ENCODE measurements at places on chromosomes 12 and 14.

GRCh38 chr12:120227233-120228040 lies 26.5 kb upstream of the RPLP0 start:
- DNase-seq, result no peak

GRCh38 chr12:12372946-12373722 lies 16.3 kb downstream of the BORCS5 start:
- DNase-seq, result no peak

GRCh38 chr12:126772171-126772864 lies 1494.7 kb upstream of the TMEM132C start:
- no peak for DNase-seq

DNA sequence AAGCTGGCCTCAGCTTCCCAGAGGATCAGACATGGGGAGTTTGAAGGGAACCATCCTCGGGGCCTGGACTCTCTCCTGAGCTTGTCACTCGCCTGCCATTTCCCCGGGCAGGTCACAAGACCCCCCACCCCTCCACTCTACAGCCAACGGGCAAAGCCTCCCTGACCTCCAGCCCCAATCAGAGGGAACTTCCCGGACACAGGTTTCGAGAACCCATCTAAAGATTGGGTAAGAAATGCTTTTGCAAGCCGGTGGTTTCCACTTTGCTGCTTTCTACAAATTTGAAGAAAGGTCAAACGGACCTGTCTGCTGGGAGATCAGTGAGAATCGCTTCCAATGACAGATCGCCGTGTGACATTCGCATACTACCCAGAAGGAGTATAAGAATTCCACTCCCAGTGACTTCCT lies 89.6 kb downstream of the SCARB1 start:
- no peak for DNase-seq

DNA sequence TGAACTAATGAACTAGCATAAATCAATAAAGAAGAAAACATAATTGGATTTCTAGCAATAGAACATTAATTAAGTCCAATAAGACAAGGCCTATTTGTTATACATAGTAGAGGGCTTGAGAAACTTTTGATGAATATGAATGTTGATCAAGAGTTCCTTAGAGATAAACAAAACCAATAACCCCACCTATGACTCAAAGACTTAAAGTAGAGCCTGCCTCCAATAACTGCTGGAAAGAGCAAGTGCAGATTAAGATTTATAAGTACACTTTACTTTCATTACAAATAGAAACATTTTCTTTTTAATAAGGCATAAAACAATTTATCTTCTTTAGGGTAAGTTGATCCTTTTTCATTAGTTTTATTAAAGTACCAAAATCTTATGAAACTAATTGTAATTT lies 185.7 kb downstream of the SRGAP1 start:
- DNase-seq, result no peak

GRCh38 chr12:12439636-12440035 lies 82.8 kb downstream of the BORCS5 start:
- DNase-seq, result no peak

GRCh38 chr14:50037852-50038251 lies 78.5 kb downstream of the VCPKMT start:
- DNase-seq, result no peak

DNA sequence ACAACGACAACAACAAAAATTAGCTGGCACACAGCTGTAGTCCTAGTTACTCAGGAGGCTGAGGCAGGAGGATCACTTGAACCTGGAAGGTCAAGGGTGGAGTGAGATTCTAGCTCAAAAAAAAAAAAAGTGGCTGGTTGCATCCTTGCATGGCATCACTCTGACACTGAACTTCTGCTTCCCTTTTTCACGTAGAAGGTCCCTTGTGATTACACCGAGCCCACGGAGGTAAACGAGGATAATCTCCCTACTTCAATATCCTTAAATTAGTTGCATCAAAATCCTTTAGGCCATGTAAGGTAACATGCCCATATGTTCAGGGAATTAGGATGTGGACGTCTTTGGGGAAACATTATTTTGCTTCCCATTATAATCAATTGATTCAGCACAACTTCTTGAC lies 4.0 kb upstream of the PPP4R4 start:
- no peak for DNase-seq

Data from left hindlimb (tissue), 1 donor.